ENCODE measurements at places on chromosomes 13 and 19.

- DNase-seq, result no peak
Measured at GRCh38 chr13:30618930-30619279, 1.2 kb downstream of the USPL1 start.

GRCh38 chr19:19588546-19588945, 29.9 kb downstream of the PBX4 start:
- DNase-seq, result no peak

GRCh38 chr13:78993792-78994191, 334.8 kb upstream of the OBI1 start:
- DNase-seq, result peak; percentile 14

- no peak for DNase-seq
Measured at GRCh38 chr13:110643768-110644421, 28.6 kb downstream of the NAXD start.

DNA sequence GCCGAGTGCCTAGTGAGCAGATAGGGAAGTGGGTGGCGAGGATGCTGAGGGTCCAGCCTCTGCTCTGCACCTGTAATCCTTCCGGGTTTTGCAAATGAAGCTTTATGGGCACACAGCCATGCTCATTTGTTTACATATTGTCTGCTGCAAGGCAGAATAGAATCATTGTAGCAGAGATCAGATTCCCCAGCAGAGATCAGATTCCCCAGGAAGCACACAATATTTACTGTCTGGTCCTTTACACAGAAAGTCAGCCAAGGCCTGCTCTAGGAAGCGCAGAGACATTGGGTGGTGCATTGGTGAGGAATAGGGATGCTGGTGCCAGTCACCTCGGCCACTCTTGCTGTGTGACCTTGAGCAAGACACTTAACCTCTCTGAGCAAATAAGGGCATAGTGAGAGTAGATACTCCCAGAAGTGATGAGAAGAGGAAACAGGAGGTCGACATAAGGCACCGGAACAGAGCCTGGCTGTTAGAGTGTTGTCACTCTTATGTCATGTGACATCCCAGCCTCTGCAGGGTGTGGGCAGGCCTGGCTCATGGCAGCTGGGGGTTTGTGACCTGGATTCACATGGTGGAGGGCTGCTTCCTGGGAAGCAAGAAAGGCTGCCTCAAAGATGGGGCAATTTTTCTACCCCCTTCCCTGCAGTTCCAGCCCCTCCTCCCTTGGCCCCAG, 25.6 kb downstream of the CARM1 start:
- DNase-seq, result no peak

GRCh38 chr19:5911366-5911765, 2.7 kb upstream of the CAPS start:
- no peak for DNase-seq

DNA sequence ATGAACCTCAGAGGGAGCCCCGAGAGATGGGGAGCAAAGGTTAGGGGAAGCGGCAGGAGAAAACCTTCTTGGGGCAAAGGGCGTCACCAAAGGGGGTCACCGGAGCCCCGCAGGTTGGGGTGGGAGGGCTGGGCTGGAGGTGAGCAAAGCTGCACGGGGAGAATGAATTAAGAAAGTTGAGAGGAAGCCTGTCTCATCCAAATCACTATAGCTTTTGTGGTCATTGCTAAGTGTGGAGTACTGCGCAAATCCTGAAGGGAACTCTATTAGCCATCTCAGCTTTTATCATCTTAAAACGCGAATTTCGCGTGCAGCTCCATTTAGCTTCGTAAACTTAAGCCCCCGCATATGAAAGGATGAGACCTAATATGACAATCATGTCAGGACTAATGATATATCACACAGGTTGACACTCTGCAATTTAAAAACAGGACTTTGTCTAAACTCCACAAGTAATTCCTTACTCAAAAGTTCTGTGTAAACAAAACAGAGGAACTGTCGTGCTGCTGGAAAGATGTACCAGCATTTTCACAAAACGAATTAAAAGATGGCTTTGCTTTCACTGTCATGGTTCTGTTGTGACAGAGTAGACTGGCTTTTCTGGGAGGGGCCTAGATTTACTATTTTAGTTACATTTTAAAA, 631 bp downstream of the LACC1 start:
- no peak for DNase-seq
